ENCODE measurements at places on chromosomes 3 and 15.

- DNase-seq = peak; percentile 37
Measured at GRCh38 chr3:192409201-192409837, 318.0 kb downstream of the FGF12 start.

- no peak for DNase-seq
Measured at GRCh38 chr3:128338536-128339330, 128.0 kb downstream of the DNAJB8 start.

- no peak for DNase-seq
Measured at GRCh38 chr15:74580538-74581350, 34.9 kb upstream of the CLK3 start.

DNA sequence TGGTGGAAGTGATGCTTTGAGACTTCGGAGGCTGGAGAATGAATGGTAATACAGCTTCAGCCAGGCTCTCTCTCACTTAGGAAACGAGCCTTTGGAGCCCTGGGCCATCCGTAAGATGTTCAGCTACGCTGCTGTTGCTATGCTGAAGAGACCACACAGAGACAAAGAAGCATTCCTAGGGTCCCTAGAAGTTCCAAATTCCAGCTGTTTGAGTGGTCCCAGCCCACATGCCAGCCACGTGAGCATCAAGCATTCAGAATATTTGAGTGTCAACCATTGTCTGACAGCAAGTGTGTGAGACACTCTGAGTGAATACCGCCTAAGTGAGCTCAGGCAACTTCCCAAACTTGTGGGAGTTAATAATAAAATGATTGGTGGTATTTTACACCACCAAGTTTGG, 212.9 kb downstream of the CD47 start:
- no peak for DNase-seq

- no peak for DNase-seq
Measured at GRCh38 chr3:42438758-42439157, 28.3 kb upstream of the LYZL4 start.

GRCh38 chr3:20394243-20394642, 208.2 kb upstream of the SGO1 start:
- no peak for DNase-seq

Data from frontal cortex (tissue), 4 donors.